Stimulated activated effector memory CD8-positive, alpha-beta T cell treated with anti-CD3 and anti-CD28 coated beads, Interleukin-12 subunit alpha, Interleukin-12 subunit beta, amount 100 ng/mL, for 72 hours (primary cell): ENCODE measurements at places on chromosomes 3 and 15.
A peak's percentile ranks its signal among the peaks of the same experiment; 100 is the strongest.

DNA sequence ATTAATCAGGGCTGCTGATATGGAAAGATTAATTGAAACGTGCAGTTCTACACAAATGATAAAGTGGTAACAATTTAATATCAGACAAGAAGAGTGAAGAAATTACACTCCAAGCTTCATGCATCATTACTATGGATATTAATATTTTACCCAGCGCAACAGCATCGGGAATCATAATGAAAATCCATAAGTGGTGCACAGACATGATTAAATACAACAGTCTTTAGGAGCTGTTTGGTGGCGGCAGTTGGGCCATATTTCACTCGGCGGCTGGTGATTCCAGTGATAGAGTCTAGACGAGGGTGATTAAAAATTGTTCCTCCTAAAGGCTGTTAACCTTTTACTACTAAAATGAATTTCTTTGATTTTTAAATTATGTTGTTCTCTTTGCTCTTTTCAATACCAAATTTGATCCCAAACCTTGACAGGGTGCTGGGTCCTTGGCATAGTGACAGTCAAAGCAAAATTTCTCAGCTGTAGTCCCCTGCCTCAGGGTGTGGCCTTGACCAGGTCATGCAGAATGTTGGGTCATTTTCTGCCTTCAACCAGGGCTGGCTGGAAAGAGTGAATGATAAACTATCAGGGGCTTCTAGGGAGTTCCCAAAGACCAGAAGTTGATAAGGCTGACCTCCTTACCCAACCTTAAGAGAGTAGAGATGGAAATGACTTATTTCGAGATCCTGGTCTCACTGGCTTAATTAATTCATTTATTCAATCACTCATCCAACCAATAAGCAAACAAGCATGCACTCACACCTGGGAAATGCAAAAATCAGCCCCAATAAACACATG lies 392.0 kb downstream of the IL20RB start:
- no peak for DNase-seq

- DNase-seq, result no peak
Measured at GRCh38 chr3:11047500-11047899, 55.0 kb downstream of the SLC6A1 start.

DNA sequence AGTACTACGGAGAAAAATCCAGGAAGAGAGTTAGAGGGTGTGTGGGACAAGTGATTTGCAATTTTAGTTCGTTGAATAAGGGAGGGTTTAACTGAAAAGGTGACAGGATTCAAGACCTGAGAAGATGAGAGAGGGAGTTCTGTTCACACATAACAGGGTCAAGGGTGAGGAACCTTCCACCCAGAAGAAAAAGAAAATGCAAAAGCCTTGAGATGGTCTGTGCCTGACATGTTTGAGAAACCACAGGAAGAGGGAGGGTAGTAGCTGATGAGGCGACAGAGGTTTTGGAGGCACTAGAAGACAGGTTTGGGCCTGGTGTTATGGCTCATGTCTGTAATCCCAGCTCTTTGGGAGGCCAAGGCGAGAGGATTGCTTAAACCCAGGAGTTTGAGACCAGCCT lies 591 bp upstream of the SLC25A20 start:
- peak; percentile 72 for DNase-seq

DNA sequence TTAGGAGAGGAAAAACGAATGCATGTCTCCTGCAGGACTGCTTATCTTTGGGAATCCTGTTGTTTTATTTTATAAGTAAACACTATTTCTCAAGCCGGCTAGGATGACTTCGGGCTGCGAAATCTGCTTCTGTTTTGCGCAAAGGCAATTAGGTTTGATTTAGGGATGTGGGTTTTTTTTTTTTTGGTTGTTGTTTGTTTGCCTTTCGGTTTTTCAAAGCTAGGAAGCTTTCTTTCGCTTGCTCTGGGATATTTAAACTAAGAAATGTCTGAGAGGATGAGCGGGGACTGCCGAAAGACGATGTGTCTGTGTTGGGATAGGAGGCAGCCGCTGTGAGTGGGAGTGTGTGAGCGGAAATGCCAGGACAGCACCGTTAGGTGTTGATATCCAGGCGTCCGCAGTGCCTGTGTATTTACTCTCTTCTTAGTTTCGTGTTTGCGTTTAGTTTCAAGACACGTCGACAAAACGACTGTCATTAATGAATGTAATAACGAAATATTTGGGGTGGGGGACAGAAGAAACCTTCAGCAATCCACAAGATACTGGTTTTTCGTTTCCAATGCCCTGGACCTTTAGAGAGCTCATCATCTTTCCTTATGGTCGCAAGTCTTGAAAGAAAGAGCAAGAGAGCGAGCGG lies 604 bp downstream of the ISL2 start:
- DNase-seq, result no peak

- DNase-seq, result no peak
Measured at GRCh38 chr3:25420885-25421284, 7.2 kb upstream of the RARB start.

DNA sequence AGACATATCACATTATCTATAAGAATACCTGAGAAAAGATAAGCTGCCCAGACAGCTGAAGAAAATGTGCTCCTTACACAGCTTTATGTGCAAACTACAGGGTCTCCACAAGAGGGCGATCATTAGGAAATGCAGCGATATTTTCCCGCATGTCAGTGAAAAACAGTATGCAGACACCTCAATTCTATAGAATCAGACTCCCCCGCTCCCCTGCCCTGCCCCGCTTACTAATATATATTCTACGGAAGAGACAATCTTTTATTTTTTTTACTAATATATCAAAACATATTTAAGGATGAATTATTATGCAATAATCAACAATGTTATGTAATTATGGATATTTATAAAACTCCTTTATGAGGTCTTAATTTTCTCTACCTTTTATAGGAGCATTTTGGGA lies 681.3 kb downstream of the ROBO1 start:
- no peak for DNase-seq

DNA sequence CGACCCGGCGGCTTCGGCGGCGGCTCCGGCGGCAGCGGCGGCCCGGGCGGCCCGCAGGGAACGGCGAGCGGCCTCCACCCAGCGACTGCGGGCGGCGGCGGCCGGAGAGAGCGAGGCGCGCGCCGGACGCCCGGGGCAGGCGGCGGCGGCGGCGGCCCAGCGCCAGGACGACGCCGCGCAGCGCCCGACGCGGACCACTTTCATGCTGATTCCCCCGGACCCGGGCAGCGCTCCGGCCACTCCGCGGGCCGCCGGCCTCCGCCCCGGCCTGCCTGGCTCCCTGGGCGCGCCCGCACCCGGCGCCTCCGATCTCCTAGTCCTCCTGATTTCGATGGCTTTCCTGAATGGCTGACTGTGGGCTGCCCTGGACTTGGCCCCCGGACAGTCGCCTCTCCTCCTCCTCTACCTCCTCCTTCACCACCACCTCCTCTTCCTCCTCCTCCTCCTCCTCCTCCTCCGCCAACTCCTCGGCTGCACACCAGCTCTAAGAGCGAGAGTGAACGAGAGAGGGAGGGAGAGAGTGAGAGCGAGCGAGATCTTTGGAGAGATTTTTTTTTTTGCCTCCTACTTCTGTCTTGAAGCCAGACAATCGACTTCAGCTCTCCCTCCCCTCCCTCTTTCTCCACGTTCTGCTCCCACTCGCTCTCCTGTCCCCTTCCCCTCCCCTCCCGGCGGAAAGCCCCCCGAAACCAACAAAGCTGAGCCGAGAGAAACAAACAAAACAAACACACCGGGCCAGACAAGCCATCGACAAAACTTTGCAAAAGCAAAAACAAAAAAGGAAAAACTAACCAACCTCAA lies 844 bp downstream of the NR2F2 start:
- DNase-seq, result no peak

DNA sequence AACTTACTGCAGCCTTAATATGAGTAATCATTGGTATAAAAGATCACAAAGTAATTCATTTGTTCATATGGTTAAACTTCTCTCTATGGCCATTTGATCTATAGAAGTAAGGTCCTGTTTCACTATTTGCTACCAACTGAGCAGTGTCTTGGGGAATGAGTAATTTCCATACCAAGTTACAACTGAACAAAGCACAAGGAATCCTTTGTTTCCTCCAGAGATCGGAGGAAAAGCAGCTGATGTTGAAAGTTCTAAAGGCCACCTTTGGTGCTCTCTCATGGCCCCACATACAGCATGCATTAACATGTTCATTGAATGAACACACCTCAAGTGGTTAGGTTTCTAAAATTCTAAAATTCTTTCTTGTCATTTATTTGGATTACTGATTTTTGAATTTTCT lies 7.1 kb upstream of the CNTN3 start:
- no peak for DNase-seq

GRCh38 chr3:44987332-44987731 lies 11.3 kb downstream of the EXOSC7 start:
- DNase-seq, result no peak

GRCh38 chr3:186644683-186645082 lies 4.5 kb downstream of the FETUB start:
- DNase-seq, result no peak

GRCh38 chr15:81948222-81948621 lies 97.6 kb downstream of the MEX3B start:
- DNase-seq, result no peak
